Thyroid gland (tissue), 4 donors: ENCODE measurements at places on chromosomes 1 and 21.

DNA sequence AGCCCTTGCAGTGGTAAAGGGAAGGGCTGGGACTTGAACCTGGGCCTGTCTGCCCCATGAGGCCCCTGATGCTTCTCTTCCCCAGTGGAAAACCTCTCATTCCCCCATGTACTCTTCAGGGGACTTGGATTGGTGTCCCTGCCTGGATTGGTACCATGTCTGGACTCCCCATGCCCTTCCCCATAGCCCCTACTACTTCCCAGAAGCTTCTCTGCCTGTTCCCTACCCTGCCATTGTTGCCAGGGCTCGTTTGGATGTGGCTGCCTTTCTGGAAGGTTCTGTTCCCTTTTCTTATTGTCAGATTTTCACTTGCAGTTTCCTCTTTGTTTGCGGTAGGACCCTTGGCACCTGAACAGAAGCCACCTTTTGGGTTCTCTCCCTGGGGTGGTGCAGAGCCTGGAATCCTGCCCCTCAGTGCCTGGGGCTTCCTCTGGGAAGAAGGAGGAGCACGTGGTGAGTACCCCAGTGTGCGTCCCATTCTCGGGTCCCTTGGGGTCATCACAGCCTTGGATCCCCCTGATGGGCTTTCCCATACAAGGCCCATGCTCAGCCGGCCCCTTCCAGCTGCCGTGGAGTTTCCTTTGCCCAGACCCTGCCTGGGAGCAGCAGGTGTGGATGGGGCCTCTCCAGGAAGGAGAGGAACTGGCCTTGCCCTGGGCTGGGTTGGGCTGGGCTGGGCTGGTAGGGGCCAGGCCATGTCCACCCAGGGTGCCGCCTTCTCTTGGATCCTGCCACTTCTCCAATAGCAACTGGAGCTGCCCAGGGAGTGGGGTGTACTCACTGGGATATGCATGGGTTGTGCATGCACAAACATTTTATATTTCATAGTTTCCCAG, 281.1 kb downstream of the PTPRU start:
- no peak for DNase-seq

DNA sequence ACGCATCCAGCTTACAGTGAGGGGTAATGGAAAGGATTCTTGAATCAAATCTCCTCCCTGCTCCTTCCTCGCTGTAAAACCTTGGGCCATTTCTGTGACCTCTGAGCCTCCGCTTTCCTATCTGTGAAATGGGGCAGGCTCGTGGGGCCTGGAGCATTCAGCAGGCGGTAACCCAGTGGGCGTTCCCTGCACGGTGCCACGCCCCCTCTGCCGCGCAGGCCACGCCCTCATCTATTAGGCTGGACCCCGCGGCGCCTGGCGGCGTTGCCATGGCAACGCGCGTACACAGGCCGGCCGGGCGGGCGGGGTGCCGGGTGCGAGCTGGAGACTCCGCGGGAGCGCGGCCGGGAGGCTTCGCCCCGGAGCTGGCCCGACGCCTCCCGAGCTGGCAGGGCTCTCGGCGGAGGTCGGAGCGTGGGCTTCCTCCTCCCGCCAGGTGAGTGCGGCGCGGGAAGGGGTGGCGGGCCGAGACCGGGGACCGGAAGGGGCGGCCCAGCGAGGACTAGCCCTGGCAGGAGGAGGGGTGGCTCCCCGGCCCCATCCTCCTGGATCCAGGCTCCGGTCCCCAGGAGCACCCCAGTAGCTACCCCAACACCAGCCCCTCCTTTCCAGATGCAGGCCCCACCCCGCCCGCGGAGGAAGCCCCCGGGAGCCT, at the start of gene FHAD1:
TSS of gene FHAD1 (plus strand) at position 264 of the 655 bp plus-strand sequence. CDS start 4,562 bp downstream, outside the sequence.
- peak; percentile 76 for DNase-seq

DNA sequence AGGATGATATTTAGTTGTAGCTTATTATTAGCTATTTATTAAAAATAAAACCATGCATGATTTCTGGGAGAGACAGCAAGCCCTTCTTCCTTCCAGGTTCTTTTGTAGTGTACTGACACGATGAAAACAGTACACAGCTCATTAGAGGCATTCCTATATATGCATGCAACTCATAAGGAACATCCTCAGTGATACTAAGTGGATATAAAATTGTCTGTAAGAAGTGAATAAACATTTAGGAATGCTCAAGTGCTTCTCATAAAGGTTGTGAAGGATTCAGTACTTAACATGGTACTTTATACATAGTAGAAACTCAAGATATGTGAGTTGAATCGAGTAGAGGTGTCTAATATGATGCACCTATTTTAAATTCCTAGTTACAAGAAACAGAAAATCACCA, 287.7 kb downstream of the SDCCAG8 start:
- DNase-seq, result no peak

- no peak for DNase-seq
These were observed 24.5 kb downstream of the PROK1 start for GRCh38 chr1:110475362-110476027.

DNA sequence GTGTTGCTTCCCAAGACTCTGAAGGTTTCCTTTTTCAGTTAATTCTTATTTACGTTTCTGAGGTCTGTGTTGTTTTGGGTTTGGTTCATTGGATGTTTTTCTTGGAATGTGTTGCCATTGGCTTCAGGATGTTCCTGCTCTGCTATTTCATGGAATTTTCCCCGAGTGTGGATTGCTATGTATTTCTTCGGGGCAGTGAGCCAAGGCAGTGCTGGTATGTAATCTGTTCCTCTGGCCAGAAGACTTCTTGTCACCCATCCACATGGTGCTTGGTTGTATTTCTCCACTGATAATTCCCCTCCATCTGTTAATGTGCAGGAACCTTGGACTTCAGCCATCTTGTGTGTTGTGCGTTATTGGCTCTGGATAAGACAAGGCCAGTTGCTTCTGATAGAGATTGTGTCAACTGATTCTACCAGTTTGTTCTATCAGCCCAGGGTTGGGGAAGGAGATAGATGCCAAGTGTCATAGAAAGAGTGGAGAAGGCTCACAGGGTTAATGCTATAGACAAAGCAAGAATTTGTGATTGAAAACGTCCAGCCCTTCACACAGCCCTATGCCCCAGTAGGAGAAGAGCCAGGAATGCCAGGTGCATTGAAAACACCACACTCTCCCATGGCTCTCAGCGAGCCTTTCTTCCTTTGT, 505.2 kb downstream of the PLPP3 start:
- peak; percentile 54 for DNase-seq

GRCh38 chr1:54474310-54475251, 68.4 kb upstream of the SSBP3 start:
- DNase-seq, result peak; percentile 25

DNA sequence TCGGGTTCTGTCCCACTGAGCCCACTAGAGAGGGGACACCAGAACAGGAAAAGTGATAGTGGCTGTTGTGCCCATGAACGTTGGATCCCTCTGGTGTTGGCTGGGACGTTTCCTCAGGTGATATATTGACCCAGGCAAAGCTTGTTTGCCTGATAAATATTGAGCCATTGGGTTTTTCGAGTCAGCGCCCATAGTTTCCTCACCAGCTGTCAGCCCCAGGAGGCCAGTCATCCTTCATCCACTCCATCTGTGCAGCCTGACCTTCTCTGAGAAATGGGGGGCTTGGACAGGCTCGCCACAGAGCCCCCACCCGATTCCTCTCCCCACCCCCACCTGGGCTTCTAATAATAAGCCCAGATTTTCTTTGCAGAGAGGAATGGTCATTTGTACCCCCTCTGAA, 13.3 kb downstream of the DISP3 start:
- no peak for DNase-seq

DNA sequence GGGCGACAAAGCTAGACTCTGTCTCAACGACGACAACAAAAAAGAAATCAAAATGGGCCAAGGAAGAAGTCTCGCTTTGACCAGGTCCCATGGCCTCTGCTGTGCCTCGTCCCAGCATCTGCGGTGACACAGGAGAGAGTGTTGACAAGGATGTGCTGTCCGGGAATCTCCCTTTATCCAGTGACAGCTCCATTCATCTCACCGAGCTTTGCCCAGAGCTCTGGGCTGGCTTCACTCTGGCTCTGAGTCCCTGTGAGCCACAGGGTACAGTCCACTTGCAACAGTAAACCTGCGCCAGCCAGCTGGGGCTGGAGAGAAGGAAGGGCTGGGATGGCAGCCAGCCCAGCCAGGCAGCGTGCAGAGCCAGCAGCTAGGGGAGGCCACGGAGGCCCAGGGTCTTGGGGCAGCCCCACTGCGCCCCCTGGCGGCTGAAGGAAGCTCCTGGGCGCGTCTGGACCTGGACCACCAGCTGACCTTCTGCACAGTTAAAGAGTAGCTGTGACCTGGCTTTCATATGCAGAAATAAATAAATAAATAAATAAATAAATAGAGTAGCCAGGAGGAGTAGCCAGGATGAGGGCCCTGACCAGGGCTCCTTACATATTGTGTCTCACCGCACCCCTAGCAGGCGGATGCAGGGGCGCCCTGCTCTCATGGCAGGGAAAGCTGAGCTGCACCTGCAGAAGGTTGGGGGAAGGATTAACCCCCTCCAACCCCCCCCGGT, 29.7 kb downstream of the ENO1 start:
- peak; percentile 97 for DNase-seq

DNA sequence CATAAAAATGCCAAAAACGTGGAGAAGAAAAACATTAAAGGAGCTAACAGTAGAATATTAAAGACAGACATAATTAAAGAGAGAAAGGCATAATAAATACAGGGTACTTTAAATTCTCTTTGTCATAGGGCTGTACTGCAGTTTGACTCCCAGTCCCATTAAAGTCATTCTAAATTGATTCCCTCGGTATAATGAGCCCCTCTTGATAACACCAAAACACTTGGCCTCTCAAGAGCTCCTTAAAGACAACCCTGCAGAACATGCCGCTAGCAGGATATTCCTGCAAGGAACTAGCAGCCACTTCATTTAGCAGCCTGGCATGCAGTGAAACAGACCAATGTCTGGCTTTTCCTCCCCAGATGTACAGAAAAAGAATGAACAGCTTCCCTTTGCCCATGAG, 273.8 kb upstream of the ESRRG start:
- DNase-seq, result peak; percentile 23

- DNase-seq, result no peak
These were observed 8.2 kb downstream of the ZNF692 start for GRCh38 chr1:248850536-248851251.

- no peak for DNase-seq
These were observed 20.0 kb upstream of the ANGPTL7 start for GRCh38 chr1:11169202-11169601.

- no peak for DNase-seq
These were observed 588.4 kb downstream of the PTPRU start for GRCh38 chr1:29824511-29825273.

- no peak for DNase-seq
These were observed 8.6 kb downstream of the PODN start for GRCh38 chr1:53070621-53071020.

GRCh38 chr1:186689907-186690306, 9.7 kb upstream of the PTGS2 start:
- no peak for DNase-seq

GRCh38 chr1:230818367-230818766, 50.0 kb downstream of the C1orf198 start:
- no peak for DNase-seq

GRCh38 chr1:208643005-208643597, 398.9 kb upstream of the PLXNA2 start:
- DNase-seq, result no peak

GRCh38 chr21:17491716-17492414, 21.0 kb upstream of the CXADR start:
- DNase-seq, result peak; percentile 36

GRCh38 chr1:119341372-119341947, 27.1 kb upstream of the HAO2 start:
- no peak for DNase-seq
